ENCODE measurements at places on chromosomes 4 and X.

GRCh38 chrX:128436397-128437103, 384.3 kb upstream of the ACTRT1 start:
- no peak for DNase-seq

DNA sequence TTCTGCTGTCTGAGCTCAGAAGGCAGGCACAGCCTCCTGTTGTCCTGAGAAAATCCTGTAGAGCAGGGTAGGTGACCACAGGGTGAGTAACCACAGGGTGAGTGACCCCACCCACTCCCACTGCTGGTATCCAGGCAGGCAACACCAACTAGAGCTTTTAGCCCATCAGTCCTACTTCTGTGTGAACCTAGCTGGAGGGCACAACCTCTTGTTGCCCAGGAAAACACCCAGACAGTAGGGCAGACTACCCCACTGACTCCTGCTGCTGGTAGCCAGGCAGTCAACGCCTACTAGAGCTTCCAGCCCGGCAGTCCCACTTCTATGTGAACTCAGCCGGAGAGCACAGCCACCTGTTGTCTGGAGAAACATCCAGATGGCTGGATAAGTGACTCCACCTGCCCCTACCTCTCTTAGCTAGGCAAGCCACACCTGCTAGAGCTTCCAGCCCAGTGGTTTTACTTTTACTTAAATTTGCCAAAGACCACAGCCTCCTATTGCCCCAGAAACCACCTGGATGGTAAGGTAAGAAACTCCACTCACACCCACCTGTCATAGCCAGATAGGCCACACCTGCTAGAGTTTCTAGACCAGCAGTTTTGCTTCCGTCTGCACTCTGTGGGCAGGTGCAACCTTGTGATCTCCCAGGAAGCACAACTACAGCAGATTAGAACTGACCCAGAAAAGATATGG, 371.6 kb downstream of the INPP4B start:
- DNase-seq = no peak

- no peak for DNase-seq
Observed at GRCh38 chr4:120841580-120841979, 80.9 kb downstream of the PRDM5 start.

GRCh38 chr4:120821029-120821428, 101.5 kb downstream of the PRDM5 start:
- DNase-seq = no peak

DNA sequence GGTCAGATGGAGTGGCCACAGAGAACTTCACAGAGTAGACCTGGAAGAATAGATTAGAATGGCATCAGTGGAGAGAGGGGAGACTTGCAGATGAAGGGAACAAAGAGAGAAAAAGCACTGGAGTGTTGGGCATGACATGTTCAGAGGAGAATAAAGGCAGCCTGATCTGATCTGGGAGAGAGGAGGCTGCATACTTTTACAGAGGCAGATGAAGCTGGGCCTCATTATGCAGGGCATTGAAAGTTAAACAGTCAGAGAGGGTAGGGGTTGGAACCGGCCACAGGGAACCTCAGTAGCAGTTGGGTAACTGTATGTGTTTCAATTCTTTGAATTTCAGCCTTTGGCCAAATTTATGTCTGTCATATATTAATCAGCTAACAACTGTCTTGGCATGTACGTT, 61.2 kb downstream of the SH3BGRL start:
- DNase-seq = no peak
